ENCODE measurements at places on chromosomes 12 and 14. TPM values are rescaled to one million over a fixed set of nuclear protein-coding genes. Genes with fewer than 3 reads are reported as not detected.

GRCh38 chr14:34682787-34683321 lies 31.5 kb downstream of the CFL2 start:
- no peak for DNase-seq

DNA sequence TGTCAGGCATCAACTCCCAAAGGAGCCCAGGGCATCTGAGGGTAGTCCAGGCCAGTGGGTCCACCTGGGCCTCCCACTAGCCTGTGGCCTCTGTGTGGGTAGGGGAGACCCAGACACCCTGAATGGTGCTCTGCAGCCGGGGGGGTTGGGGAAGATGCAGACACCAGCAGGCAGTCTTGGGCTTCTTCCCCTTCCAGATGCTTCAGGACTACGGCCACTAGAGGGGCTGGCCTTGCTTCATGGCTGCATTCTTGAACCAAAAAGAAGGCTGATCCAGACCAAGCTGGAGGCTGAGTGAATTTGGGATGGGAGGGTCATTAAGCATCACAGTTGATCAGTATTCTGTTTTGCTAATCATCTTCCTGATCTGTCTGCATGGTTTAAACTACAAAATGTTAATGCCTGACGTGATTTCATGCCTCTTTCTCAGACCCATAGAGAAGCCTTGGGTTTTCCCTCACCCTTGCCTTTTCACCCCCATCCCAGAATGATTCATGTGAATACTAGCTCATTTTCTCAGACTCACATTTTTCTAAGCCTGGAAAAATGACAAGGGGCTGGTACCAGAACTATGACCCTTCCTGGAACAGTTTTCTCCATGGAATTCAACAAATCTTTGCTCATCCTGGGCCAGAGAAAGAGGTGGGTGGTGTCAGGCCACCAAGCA lies 134.2 kb downstream of the NTF3 start:
- DNase-seq: no peak

DNA sequence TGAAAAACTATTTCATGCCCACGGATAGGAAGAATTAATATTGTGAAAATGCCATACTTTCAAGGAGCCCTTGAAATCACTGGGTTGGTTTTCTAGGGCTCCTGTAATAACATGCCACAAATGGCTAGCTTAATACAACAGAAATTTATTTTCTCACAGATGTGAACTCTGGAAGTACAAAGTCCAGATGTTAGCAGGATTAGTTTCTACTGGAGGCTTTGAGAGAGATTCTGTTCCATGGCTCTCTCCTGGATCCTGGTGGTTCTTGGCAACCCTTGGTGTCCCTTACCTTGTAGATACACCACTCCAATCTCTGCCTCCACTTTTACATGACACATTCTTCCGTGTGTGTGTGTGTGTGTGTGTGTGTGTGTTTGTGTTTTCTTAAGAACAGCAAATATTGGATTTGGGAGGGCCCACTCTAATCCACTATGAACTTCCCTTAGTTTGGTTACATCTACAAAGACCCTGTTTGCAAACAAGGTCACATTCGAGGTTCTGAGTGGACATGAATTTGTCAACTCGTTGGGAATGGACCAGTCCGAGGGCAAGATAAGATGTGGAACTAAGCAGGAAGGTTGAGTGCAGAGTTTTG lies 381.1 kb downstream of the IPO8 start:
- no peak for DNase-seq

DNA sequence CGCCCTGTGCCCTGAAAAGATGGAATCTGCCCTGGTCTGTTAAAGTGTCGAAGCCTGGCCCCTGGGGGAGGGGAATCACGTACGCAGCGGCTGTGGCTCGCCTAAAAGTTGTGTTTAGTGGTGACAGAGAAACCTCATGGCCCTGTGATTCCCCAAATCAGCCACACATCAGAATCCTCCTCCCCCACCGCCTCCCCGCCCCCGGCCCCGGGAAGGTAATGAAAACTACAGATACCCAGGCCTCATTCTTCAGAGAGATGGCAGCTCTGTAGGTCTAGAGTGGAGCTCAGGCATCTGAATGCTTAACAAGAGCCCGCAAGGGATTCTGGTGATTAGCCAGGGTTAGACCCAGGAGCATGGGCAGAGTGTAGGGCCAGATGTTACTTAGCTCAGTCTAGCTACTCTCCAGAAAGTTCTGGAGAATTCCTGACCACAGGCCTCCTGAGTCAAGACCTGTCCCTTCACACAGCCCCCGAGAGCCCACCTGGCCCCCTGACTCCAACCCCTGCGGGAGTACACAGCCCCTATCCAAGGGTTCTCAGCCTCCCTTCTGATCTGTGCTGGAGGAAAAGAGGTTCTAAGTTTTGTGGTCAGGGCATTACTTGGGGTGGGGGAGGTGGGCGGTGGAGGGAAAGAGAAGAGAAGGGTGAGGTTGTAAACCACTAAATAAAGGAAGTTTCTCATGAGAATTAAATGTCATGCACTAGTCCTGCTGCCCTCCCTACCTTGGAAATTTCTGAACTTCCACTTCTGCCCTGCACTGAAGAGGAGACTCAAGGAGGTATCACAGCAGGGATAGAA lies 114.8 kb downstream of the PLXNC1 start:
- DNase-seq: no peak

Gene RARG
- polyA plus RNA-seq: 10.5 TPM

Gene MUCL1
- 1.5 TPM for polyA plus RNA-seq
